ENCODE measurements at places on chromosomes 12 and 14. TPM values are rescaled to one million over a fixed set of nuclear protein-coding genes. Genes with fewer than 3 reads are reported as not detected.

GRCh38 chr14:22122829-22123560 lies 449.4 kb upstream of the OR4E1 start:
- H3K27ac ChIP-seq, result no peak overlapping the region
- no peaks in the 10 kb centered on the region for H3K27me3 ChIP-seq
- no peak for DNase-seq
- no peak overlapping the region for H3K4me3 ChIP-seq

- no peaks in the 10 kb centered on the region for H3K27me3 ChIP-seq
- peaks cover 5% of the 10 kb centered on the region for H3K4me1 ChIP-seq
- H3K27ac ChIP-seq, result no peak overlapping the region
- no peak for DNase-seq
- no peak overlapping the region for H3K4me3 ChIP-seq
These were observed 72.3 kb downstream of the CRADD start for GRCh38 chr12:93749515-93749914.

DNA sequence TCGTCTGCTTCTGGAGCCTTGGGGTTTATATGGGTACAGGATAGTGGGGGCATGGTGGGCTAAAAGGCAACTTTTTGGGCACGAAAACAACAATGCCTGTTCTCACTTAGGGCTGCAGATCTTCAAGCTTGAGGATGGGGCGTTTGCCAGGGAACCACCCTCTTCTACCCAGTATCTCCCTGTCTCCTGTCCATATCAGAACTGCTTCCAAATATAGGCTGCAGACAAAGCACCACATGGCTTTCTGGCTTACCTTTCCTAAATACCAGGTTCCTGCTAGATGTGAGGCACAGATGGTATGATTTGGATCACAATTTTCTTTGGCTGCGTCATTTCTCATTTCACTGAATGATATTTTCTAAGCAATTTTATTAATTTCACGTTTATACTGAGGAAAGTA lies 70.4 kb downstream of the CMAS start:
- H3K4me3 ChIP-seq, result no peak overlapping the region
- H3K27me3 ChIP-seq, result no peaks in the 10 kb centered on the region
- no peaks in the 10 kb centered on the region for H3K36me3 ChIP-seq
- no peak overlapping the region for H3K27ac ChIP-seq

GRCh38 chr12:92656911-92657310 lies 45.9 kb upstream of the PLEKHG7 start:
- DNase-seq, result no peak
- peaks cover 4% of the 10 kb centered on the region for H3K27me3 ChIP-seq
- H3K4me3 ChIP-seq, result no peak overlapping the region
- no peaks in the 10 kb centered on the region for H3K4me1 ChIP-seq
- no peaks in the 10 kb centered on the region for H3K36me3 ChIP-seq

- no peaks in the 10 kb centered on the region for H3K27me3 ChIP-seq
- H3K27ac ChIP-seq, result no peak overlapping the region
- no peak for DNase-seq
- no peaks in the 10 kb centered on the region for H3K36me3 ChIP-seq
These were observed 19.1 kb downstream of the BBS10 start for GRCh38 chr12:76329159-76329558.

- H3K4me1 ChIP-seq, result peaks cover 9% of the 10 kb centered on the region
- no peaks in the 10 kb centered on the region for H3K36me3 ChIP-seq
- peak overlapping the region; percentile 2 for H3K27ac ChIP-seq
- no peak overlapping the region for H3K4me3 ChIP-seq
These were observed 967.9 kb upstream of the SEL1L start for GRCh38 chr14:82501554-82501953.

- peaks cover 4% of the 10 kb centered on the region for H3K4me1 ChIP-seq
- DNase-seq, result no peak
- no peak overlapping the region for H3K27ac ChIP-seq
- H3K27me3 ChIP-seq, result no peaks in the 10 kb centered on the region
- H3K4me3 ChIP-seq, result no peak overlapping the region
These were observed 130.8 kb upstream of the RAP1B start for GRCh38 chr12:68479896-68480291.

DNA sequence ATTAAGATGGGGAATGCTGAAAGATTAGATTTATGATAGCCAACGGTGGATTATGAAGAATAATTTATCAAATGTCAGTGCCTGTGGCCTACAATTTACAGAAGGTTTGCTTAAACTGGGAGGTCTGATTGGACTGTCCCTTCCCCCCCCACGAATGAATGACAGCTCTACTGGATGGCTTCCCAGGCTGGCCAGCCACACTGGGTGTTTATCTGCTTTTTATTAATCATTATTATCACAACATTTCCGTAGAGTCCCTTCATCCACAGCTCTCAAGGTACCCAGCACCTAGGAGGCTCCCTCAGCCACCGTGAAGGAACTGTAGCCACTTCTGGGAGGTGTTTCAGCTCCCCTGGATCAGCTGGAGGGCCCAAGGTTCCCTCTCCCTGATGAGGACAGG lies 78.9 kb downstream of the ADCK1 start:
- H3K4me1 ChIP-seq, result peaks cover 17% of the 10 kb centered on the region
- no peak overlapping the region for H3K4me3 ChIP-seq
- H3K36me3 ChIP-seq, result peaks cover 4% of the 10 kb centered on the region
- no peak for DNase-seq
- peaks cover 3% of the 10 kb centered on the region for H3K27me3 ChIP-seq
- H3K27ac ChIP-seq, result no peak overlapping the region

- no peak overlapping the region for H3K27ac ChIP-seq
- peaks cover under 1% of the 10 kb centered on the region for H3K27me3 ChIP-seq
- DNase-seq, result no peak
- no peak overlapping the region for H3K4me3 ChIP-seq
- H3K4me1 ChIP-seq, result peaks cover 2% of the 10 kb centered on the region
- peaks cover 4% of the 10 kb centered on the region for H3K36me3 ChIP-seq
These were observed 1.7 kb upstream of the NRIP2 start for GRCh38 chr12:2836574-2836973.

- no peaks in the 10 kb centered on the region for H3K36me3 ChIP-seq
- no peak for DNase-seq
- H3K27ac ChIP-seq, result no peak overlapping the region
- H3K27me3 ChIP-seq, result peaks cover 2% of the 10 kb centered on the region
These were observed 69.1 kb downstream of the PAPOLA start for GRCh38 chr14:96571311-96571710.

- H3K4me3 ChIP-seq, result no peak overlapping the region
- no peak overlapping the region for H3K27ac ChIP-seq
- peaks cover 4% of the 10 kb centered on the region for H3K4me1 ChIP-seq
- DNase-seq, result no peak
These were observed 11.6 kb downstream of the DLK1 start for GRCh38 chr14:100738269-100738691.

- peaks cover 11% of the 10 kb centered on the region for H3K27me3 ChIP-seq
- H3K27ac ChIP-seq, result no peak overlapping the region
- no peak overlapping the region for H3K4me3 ChIP-seq
- no peaks in the 10 kb centered on the region for H3K36me3 ChIP-seq
These were observed 11.8 kb downstream of the MYL2 start for GRCh38 chr12:110908377-110909152.

The MYF5 gene
- not detected for total RNA-seq

The USP5 gene
- 141 TPM for total RNA-seq

The NKX2-1 gene
- total RNA-seq, result not detected

The GALNT4 gene
- 0.98 TPM for total RNA-seq

The ADAM21 gene
- not detected for total RNA-seq

The DIO2 gene
- 1.5 TPM for total RNA-seq

The LRRC10 gene
- not detected for total RNA-seq

The NINJ2 gene
- 0.76 TPM for total RNA-seq

The SSPN gene
- 0.91 TPM for total RNA-seq

The TMEM119 gene
- 0.15 TPM for total RNA-seq

The GDF3 gene
- total RNA-seq, result 0.34 TPM

All from glutamatergic neuron (in vitro differentiated cells).